Activated effector memory CD4-positive, alpha-beta T cell treated with anti-CD3 and anti-CD28 coated beads, Interleukin-2, amount 50 U/mL, for 16 hours (primary cell): ENCODE measurements at places on chromosomes 11 and 22.

DNA sequence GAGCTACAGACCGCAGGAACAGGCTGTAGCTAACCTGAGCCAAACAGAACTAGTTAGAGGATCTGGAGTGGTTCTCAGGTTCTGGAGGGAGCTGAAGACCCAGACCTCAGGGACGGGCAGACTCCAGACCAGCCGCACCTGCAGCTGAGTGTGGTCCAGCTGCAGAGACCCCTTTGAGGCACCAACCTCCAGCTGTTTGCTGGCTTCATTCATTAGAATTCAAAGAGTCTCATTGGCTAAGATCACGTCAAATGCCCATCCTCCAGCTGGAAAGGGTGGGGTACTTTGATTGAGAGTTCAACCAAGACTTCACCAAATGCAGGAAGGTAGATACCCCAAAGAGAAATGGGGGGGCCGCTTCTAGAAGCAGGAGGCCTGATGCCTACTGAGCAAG, 13.4 kb upstream of the IL2RB start:
- DNase-seq: no peak

DNA sequence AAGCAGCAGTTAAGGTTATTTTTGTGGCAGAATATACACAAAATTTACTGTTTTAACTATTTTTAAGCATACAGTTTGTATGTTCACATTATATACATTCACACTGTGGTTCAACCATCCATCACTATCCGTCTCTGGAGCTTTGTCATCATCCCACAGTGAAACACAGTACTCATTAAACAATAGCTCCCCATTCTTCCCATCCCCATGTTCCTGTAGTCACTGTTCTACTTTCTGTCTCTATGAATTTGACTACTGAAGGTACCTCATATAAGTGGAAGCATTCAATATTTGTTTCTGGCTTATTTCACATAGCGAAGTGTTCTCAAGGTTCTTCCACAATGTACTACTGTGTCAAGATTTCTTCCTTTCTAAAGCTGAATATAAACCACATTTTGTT, 32.6 kb downstream of the ZBTB44 start:
- no peak for DNase-seq

GRCh38 chr11:2521081-2521732, 76.4 kb downstream of the KCNQ1 start:
- peak; percentile 47 for DNase-seq

DNA sequence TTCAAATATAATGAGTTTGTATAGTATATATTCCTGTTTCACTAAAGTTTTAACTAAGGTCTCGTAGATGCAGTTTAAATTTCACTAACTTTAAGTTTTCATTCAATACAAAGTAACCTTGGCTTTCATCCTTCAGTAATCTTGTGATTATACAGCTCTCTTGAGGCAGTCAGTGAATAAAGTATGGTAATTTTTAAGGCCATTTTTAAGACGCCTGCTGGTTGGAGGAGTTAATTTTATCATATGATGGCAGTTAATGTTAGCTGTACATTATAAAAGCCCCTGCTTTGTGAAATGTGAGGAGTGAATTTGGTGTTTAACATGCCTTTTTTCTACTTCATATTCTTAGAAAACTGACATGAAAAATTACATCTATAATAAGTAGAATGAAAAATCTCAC, 163.6 kb downstream of the TMEM135 start:
- no peak for DNase-seq

DNA sequence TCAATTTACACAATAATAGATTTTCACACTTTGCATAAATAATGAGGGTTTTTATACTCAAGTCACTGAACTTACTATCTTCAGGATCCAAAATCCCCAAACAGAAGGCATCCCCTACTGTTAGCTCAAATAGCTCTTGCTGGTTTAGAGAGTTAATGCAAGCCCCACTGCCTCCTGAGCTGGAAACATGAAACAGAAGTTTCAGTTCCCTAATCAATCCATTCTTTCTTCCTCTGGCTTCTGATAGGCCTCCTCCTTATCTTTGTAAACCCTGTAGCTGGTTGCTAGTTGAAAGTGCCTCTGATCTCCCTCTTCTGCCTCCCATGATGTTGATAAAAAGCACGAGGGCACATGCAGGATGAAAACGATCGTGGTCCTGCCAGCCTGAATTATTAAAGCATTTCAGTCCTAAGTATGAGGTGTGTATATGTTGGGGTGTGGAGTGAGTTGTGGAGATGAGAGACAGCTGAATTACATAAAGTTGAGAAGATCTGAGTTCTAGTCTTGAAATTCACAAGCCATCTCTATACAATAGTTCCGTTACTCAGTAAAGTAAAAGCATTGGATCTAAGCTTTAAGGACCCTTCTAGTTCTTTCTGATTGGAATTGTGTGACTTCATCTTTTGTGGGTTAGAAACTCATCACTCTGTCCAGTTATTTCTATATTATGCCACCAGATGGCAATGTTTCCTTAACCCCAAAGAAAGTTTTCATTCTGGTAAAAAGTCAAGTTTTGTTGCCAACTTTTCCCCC, 35.0 kb upstream of the EHF start:
- no peak for DNase-seq

- peak; percentile 71 for DNase-seq
These were observed 1.7 kb upstream of the RHOD start for GRCh38 chr11:67054836-67055523.

DNA sequence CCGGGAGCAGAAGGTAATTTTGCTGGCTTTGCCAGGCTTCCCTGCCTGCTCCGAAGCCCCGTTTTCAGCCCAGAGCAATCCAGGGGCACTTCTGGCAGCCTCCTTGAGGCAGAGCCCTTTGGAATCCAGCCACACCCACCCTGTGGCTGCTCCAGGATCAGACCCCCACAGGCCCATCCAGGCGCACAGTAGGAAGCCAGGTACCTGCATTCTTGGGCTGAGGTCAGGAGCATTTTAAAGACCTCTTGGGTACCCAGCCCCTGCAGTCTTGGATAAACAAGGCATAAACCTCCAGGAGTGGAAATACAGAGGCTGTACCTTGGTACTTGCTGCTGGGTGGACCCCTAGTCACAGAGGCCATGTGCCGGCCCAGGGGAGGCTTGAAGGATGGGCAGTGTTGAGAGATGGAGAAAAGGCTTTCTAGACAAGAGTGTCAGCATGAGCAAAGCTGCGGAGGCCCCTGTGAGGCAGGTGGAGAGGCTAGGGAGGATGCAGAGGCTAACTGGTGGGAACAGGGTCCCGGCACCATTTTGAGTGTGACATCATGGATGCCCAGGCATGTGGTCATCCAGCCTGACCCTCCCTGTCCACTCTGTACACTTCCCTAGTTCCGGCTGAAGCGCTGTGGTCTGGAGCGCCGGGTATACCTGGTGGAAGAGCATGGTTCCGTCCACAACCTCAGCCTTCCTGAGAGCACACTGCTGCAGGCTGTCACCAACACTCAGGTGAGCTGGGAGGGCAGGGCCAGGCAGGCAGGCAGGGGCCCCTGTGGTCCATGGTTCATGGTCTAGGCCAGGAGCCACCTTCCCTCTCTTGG, 3.9 kb downstream of the MUS81 start:
- DNase-seq: peak; percentile 57

DNA sequence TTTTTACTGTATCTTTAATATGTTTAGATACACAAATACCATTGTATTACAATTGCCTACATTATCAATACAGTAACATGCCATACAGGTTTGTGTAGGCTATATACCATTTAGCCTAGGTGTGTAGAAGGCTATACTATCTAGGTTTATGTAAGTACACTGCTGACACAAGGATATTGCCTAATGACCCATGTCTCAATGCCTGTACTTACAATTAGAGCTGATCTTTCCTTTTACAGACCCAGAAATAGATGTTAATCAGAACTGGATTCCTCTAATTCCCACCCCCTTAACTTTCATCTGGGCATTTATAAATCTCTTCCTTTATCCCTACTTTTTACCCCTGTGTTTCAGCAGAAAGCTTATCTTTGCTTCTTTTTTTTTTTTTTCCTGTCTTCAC, 229.5 kb downstream of the METTL15 start:
- DNase-seq: no peak

DNA sequence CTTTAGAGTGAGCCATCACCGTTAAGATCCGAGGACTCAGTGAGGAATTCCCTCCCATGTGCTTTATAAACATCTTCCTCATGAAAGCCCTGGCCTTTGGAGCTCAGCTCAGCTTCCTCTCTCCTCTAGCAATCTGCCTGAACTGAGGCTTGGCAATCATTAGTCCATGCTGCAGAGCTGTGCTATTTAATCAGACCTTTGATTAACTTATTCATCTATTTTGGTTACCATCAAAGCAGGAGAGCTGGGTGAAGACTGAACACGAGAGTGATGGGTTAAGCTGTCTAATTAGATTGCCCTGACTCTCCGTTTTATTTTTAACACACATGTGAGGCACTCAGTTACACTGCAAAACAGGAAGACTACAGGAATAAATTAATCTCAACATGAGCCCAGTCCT, 351.3 kb downstream of the LARGE1 start:
- no peak for DNase-seq

DNA sequence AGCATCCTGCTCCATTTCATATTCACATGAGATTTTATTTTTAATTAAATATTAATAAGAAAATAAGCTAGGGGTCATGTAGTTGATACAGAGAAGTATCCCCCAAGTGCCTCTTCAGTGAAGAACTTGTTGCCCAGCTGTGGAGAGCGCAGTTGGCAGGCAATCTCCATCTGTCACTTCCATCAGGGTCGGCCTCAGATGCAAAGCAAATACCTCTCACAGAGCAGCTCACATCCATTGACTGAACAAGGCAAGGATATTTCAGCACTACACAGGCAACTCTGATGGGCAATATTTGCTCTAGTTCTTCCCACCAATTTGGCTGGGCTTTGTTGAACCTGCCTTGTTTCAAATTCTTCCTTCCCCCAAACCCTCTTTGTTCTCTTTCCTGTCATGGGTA, 129.4 kb downstream of the NOX4 start:
- no peak for DNase-seq

DNA sequence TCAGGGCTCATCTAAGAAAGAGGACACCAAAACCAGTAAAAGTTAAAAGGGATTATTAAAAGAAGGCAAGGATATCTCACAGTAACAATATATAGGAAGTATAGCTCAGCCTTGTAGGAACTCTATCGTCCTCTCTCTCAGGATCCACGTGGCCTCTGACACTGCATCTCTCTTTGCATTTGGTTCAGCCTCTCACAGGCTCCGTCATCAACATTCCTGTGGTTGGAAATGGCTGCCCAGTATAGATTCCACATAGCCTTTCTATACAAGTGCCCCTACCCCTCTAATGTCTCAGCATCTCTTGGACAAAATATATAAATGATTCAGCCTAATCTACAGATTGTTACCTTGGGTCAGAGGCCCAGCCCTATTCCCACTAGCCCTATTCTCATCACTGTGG, 101.3 kb upstream of the DBX1 start:
- no peak for DNase-seq

- DNase-seq: no peak
These were observed 724.2 kb downstream of the NTM start for GRCh38 chr11:132094598-132094997.

GRCh38 chr11:84034484-84034883, 748.3 kb upstream of the CCDC90B start:
- no peak for DNase-seq

GRCh38 chr11:59698506-59698905, 15.1 kb downstream of the OR10V1 start:
- no peak for DNase-seq

DNA sequence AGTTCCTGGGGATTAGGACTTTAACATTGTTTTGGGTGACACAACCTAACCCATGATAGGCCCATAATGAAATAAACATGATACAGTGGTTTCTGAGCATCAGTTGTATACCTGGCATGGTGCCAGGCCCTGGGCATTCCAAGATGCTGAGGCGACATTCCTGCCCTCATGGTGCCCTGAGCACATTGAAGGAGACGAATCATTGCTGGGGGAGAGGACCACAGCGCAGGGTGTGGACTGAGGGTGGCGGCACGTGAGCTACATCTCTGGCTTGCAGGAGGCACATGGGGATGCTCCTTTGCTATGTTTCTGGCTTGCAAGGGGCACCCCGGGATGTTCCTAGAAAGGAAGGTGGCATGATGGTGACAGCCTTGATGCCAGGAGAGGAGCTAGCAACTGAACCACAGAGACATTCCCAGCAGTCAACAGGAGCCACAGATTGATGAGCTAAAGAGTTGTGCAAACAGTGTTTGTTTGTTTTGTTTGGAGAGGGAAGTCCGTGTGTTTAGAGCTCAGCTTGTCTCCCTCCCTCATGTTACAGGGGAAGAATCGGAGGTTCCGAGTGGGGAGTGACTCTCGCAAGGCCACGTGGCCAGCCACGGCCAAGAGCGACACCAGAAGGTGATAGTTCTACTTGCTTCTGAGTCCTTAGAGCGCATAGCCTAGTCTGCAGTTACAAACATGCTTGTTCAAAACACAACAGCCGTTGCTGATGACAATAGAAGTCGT, 106.4 kb downstream of the MIAT start:
- DNase-seq: no peak

DNA sequence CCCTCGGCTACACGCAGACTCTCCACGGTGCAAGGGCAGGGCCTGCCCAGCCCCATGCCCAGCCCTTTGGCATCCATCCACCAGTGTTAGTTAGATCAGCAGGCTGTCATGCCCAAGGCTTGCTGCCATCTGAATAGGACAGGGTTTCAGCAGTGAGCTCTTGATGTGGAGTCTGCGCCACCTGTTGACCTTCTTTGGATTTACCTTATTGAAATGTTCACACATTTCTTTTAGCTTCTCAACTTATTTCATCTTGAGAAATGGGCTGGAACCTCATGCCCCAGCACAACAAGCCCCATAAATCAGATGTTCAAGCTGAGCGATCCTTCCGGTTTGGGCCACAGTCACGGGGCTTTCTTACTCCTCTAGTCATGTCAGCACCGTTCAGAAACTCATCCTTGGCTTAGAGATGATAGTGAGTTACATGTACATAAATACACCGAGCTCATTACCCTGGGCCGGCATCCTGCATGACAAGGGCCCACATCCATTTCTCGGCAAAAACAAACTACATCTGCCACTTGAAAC, 61.7 kb downstream of the PARVB start:
- no peak for DNase-seq

- no peak for DNase-seq
These were observed 519 bp upstream of the PDE3B start for GRCh38 chr11:14642873-14643696.

GRCh38 chr22:26953012-26953883, 295.9 kb downstream of the MIAT start:
- no peak for DNase-seq

DNA sequence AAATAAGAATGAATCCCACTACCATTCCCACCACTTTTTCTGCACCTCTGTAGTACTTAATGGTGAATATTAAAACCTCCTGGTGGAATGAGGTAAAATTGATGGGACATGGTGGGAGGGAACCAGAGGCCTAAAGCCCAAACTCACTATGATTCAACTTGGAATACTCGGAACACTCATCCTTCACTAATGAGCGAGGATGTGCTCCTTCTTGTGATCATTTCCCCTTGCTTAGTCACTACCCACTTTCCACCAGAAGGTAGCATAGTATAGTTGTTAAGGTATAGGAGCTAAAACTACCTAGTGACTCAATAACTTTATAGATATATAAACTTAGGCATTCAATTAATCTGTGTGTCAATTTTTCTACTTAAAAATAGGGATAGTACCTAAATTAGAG, 728.9 kb downstream of the OPCML start:
- DNase-seq: no peak

- DNase-seq: no peak
These were observed 900.7 kb downstream of the JRKL start for GRCh38 chr11:97290464-97291041.
